ENCODE measurements at places on chromosomes 6 and 20.

DNA sequence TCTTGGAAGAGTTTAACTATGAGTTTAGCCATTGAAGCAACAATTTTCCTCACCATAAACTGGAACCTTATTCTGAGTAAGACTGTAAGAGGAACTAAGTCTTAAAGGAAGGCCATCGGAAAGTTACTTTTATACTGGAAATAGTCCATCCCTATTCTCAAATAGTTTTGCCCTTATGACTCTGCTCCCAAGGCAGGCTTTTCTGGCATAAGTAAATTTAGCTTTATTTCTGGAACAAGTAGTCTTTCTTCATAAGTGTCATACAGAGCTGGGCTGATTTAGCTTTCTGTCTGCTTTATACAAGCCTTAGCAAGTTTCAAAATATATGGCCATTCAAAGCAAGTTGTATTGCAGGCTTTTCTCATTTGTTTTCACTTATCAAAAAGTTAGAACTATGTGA, 328.1 kb downstream of the HACE1 start:
- DNase-seq = no peak

DNA sequence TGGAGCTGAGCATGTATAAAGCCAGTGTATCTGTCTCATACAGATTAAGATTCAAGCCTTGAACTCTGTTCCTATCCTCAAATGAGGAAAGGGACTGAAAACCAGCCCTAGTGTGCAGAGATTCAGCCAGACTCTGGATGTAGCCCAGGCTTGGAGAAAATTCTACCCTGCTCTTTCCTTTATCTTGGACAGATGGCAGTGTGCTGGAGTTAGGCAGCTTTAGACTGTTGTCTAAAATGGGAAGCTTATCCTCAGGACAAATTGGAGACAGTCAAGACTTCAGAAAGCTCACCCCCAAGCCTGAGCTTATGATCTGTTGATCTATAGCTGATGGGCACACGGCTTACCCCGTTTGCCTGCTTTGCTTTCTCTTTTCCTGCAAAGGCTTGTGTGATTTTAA, 1057.6 kb downstream of the KIF16B start:
- DNase-seq = no peak

DNA sequence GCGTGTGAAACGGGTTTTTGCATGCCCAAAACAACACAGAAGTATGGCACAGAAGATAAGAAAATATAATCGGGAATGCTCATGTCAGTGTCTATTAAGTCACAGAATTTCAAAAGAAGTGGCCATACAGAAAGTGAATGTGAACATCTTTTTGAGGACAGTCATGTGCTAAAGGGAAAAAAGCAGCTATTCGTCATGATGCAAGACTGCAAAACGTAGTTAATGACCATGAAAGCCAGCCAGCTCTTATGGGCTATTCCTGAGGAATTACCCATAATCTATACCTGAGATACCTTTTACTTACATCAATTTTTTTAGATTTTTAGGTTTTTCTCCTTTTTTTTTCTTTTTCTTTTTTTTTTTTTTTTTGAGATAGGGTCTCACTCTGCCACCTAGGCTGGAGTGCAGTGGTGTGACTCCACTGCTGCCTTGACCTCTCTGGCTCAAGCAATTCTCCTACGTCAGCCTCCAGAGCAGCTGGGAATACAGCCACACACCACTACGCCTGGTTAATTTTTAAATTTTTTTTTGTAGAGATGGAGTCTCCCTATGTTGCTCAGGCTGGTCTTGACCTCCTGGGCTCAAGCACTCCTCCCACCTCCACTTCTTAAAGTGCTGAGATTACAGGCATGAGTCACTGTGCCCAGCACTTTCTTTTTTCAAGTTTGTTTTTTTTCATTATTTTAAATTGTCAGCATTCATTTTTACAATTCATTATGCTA, 18.1 kb upstream of the ZBP1 start:
- no peak for DNase-seq

DNA sequence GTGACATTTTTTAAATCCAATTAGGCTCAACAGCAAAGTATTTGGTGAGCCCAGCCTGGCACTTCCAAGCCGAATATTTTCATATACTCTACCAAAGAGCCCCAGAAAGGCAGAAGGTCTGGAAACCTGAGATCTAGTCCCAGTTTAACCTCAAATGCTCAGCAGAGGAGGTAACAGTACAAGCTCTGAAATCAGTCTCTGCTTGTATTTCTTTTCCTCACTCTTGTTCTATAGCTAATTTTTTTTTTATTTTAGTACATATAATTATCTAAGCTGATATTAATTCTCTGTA, 9.1 kb downstream of the SOD2 start:
- no peak for DNase-seq

GRCh38 chr6:52513464-52513863, 63.4 kb downstream of the TRAM2 start:
- no peak for DNase-seq

GRCh38 chr6:13012977-13013680, 296.6 kb downstream of the PHACTR1 start:
- DNase-seq = no peak

- DNase-seq = no peak
Observed at GRCh38 chr6:39367700-39368099, 45.2 kb upstream of the KCNK16 start.

GRCh38 chr20:49310705-49311104, 32.8 kb upstream of the ZNFX1 start:
- DNase-seq = no peak

DNA sequence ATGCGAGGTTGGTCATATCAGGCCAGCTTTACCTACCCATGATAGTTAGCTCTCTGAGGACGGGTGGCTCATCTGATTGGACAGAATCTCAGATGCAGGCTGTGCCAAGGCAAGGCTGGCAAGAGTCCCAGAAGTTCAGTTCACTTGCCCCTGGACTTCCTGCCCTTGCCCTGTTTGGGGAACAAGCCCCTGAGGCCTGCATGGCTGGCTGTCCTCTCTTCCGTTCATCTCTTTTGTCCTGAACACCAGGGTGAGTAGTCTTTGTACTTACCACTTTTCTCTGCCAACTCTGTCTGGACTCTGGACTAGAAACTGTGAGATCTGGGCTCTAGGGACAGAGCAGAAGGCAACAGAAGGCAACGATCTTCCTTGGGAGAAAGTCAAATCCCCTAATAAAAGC, 769.9 kb downstream of the QKI start:
- no peak for DNase-seq

DNA sequence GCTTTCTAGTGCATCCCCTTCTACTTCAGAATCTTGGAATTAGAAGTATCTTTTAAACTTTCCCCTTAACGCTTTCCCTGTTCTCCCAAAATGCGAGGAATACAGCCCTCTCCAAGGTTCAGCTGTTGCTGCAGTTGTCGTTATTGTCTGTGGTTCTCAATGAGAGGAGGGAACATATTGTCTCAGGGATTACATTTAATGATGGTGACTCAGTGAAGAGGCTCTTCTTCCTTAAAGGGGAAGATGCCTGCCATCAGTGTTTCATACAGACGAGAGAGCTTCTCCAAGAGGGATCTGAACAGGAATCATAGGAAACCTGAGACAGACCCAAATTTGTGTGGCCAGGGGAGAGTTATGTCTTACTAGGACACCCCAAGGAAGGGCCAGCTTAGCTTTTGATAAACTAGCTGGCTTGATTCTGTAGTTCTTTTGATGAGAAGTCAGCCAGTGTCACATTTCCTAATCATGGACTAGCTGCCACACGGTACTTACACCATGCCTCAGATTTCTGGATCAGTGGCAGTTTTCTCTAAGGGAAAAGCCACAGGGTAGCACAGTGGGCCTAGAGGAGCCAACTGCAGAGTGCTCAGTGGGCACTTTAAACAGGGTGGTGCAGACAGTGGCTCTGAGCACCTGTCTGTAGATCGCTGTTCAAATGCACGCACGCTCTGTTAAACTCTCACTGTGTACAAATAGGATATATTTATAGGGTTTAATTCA, 59.7 kb upstream of the TMEM181 start:
- DNase-seq = no peak

GRCh38 chr6:39849764-39850163, 57.6 kb downstream of the DAAM2 start:
- no peak for DNase-seq

- no peak for DNase-seq
Observed at GRCh38 chr6:102981490-102982015, 1588.0 kb downstream of the GRIK2 start.

DNA sequence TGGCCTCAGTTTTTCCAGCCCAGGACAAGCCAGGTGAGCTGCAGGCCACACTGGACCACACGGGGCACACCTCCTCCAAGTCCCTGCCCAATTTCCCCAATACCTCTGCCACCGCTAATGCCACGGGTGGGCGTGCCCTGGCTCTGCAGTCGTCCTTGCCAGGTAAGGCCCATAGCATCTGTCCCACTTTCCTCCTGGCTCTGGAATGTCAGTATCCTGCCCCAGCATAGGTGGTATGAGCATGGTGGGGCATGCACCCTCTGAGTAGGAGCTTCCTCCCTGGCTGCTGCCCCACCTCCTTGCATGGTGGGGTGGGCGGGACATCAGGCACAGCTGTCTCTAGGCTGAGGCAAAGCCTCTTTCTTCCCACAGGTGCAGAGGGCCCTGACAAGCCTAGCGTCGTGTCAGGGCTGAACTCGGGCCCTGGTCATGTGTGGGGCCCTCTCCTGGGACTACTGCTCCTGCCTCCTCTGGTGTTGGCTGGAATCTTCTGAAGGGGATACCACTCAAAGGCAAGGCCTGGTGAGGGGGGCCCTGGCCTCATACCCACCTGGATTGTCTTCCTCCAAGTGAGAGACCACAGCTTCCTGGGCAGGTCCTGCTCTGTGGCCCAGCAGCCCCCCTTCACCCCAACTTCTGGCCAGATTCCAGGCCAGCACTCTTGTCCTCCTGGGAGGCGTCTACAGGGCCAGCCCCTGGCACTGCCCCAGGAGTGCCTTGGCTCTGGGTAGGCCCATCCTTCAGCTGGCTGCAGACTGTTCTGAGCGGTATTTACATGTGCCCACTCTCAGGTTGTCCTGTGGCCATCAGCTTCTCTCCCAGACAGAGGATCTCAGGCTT, 9.1 kb downstream of the PI16 start:
- DNase-seq = no peak

- DNase-seq = no peak
Observed at GRCh38 chr6:408599-409102, 17.1 kb downstream of the IRF4 start.

- no peak for DNase-seq
Observed at GRCh38 chr6:40950986-40951698, 87.9 kb downstream of the UNC5CL start.

DNA sequence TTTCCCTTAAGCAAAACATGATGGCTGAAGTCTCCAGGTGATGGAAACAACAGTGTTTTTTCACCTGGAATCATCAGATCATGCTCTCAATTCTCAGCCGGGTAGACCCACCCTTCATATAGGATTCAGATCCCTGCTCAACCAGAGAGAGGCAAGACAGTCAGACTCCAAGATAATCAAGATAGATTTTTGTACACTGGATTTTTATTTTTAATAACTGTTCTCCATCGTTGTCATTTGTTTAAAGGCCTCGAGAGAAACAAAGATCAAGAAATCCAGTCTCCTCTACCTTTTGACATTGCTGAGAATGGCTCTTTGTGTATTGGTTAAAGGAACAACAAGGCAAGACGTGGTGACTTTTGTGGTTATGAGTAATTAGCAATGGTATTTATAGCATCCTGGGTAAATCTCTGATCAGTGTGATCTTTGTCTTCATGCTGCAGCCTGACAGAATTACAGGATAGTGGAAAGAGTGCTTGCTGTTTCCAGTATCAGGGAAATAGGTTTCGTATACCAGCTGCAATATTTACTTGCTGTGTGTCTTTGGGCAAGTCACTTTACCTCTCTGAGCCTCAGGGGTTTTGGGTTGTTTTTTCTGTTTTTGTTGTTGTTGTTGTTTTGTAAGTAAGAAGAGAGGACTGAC, 29.9 kb downstream of the ID4 start:
- no peak for DNase-seq

- DNase-seq = no peak
Observed at GRCh38 chr20:50194422-50194830, 3.8 kb downstream of the CEBPB start.

DNA sequence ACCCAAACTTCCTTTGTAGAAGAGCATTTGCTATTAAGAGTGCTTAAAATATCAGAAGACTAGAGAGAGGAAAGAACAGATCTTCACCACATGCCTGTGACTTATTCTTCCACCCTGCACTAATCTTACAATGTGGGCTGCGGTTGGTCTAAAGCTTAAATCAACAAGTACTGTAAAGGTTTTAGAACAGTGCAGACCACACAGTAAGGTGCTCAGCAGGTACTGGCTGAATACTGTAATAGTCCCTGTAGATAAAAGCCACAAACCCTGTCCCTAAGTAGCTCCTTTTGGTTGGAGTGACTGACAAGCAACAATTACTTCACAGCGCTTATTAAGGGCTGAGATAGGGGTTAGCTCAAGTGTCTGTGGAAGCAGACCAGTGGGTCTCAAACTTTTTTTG, 972 bp upstream of the PHF3 start:
- DNase-seq = no peak

DNA sequence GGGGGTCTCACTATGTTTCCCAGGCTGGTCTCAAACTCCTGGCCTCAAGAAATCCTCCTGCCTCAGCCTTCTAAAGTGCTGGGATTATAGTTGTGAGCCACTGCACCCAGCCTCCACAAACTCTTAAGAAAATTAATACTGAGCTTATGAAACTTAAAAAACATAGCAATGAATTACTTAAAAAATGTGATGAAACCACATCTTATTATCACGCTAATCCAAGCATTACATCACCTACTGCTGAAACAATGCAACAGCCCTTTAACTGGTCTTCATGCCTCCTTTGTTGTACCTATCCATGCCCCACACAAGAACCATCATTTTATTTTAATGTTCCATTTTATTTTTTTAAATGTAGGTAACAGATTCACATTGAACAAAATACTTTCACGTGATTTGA, 24.9 kb downstream of the SESN1 start:
- no peak for DNase-seq

- DNase-seq = no peak
Observed at GRCh38 chr6:90820436-90820835, 233.6 kb upstream of the MAP3K7 start.

DNA sequence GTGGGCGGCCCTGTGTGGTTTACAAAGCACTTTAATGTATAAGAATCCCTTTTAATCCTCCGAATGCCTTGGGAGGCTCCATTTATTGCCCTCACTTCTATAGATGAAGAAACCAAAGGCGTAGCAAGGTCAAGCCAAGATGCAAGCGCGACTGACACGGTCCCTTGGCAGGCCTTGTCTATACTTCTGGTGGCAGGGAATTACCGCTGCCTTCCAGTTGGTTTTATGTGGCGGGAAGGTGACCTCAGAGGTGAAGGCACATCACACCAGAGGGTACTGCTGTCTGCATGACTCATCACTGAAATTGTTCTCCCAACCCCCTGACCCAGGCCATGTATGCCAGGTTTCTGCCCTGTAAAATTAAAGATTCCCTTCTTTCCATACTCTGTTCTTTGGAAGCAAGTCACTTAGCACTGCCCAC, 36.1 kb upstream of the NAA20 start:
- DNase-seq = no peak

GRCh38 chr20:14896569-14896968, 559.2 kb upstream of the FLRT3 start:
- DNase-seq = no peak

All from activated naive CD4-positive, alpha-beta T cell treated with Interleukin-2 at 50 U/mL for 16 hours (primary cell).